Natural killer cell (primary cell): ENCODE measurements at places on chromosomes 4 and X. TPM values are rescaled to one million over a fixed set of nuclear protein-coding genes. Genes with fewer than 3 reads are reported as not detected.

The BST1 gene
- 2.2 TPM for total RNA-seq

The SYTL4 gene
- total RNA-seq, result 0.85 TPM

The VGLL1 gene
- total RNA-seq, result not detected

The ETDB gene
- total RNA-seq, result not detected

The MAGEA1 gene
- total RNA-seq, result not detected

The ESX1 gene
- not detected for total RNA-seq

The DAPP1 gene
- 7.3 TPM for total RNA-seq

The WNK3 gene
- 0.05 TPM for total RNA-seq

The CYSLTR1 gene
- total RNA-seq, result 13.8 TPM

The MAGEA9B gene
- total RNA-seq, result not detected

The UGT2A3 gene
- total RNA-seq, result not detected

The LPAR4 gene
- total RNA-seq, result not detected

The DDX53 gene
- total RNA-seq, result not detected

The TMSB4X gene
- total RNA-seq, result 6,005 TPM

The SMAD1 gene
- 2.2 TPM for total RNA-seq

The NUDT10 gene
- total RNA-seq, result not detected

The IL3RA gene
- 4.4 TPM for total RNA-seq

The ALG13 gene
- 97.2 TPM for total RNA-seq

The FGFBP2 gene
- 644 TPM for total RNA-seq

The ARAP2 gene
- total RNA-seq, result 295 TPM

The LRRC66 gene
- total RNA-seq, result not detected

The SCFD2 gene
- 29.4 TPM for total RNA-seq

The TMEM255A gene
- total RNA-seq, result 1.4 TPM

The NEUROG2 gene
- not detected for total RNA-seq

The FAM9B gene
- total RNA-seq, result 1.1 TPM

The DMRTC1B gene
- total RNA-seq, result not detected

The GAGE12J gene
- not detected for total RNA-seq

The HS3ST1 gene
- not detected for total RNA-seq

The ZBTB49 gene
- total RNA-seq, result 36.5 TPM

The CXCL1 gene
- not detected for total RNA-seq

The ADH1A gene
- not detected for total RNA-seq

The REPS2 gene
- 9.2 TPM for total RNA-seq

The CFAP47 gene
- not detected for total RNA-seq

The RUFY3 gene
- total RNA-seq, result 33.4 TPM

The NDNF gene
- total RNA-seq, result not detected

The TMEM144 gene
- 0.78 TPM for total RNA-seq

The BMPR1B gene
- total RNA-seq, result not detected

The CSN1S1 gene
- not detected for total RNA-seq

The PQBP1 gene
- 57.2 TPM for total RNA-seq

The DKK2 gene
- total RNA-seq, result 0.85 TPM

The DOK7 gene
- 1.6 TPM for total RNA-seq
